ENCODE measurements at places on chromosomes 6 and 20.
A peak's percentile ranks its signal among the peaks of the same experiment; 100 is the strongest.

GRCh38 chr6:122079916-122080315, 319.5 kb upstream of the HSF2 start:
- no peak for DNase-seq

DNA sequence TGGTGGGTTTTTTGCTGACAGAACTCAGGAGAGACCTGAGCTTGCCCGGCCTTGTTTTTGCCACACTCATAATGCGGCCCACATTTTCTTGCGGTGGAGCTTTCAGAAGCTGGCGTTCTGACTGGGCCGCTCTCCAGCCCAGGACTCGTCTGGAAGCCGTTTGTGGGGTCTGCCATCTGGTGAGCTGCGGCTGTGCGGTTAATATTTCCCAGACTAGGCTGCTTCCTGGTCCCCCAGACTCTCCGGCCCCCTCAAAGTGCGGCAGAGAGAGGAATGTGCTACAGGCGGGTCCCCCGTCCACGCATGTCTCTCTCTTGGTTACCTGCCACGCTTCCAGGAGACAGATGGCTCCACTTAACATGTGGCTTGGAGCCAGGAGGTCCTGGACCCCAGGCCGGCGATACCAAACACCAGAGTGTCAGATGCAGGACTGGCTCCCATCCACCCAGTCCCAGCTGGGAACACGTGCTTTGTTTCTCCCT, 128.9 kb upstream of the PMEPA1 start:
- no peak for DNase-seq

DNA sequence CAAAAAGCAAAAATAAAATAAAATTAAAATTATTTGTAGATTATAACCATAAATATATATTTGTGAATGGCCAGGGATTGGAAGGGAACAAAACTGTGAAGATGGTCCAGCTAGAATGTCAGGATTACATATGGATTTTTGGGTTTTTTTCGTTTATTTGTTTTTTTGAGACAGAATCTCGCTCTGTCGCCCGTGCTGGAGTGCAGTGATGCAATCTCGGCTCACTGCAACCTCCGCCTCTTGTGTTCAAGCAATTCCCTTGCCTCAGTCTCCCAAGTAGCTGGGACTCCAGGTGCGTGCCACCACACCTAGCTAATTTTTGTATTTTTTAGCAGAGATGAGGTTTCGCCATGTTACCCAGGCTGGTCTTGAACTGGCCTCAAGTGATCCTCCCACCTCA, 7.8 kb upstream of the C6orf132 start:
- no peak for DNase-seq

GRCh38 chr6:157768863-157769551, 54.0 kb upstream of the SNX9 start:
- no peak for DNase-seq

- DNase-seq, result no peak
Observed at GRCh38 chr6:33019372-33019771, 10.0 kb upstream of the HLA-DOA start.

GRCh38 chr6:137737836-137738596, 129.0 kb upstream of the TNFAIP3 start:
- peak; percentile 94 for DNase-seq
